ENCODE measurements at places on chromosomes 2 and 18. TPM values are rescaled to one million over a fixed set of nuclear protein-coding genes. Genes with fewer than 3 reads are reported as not detected.

DNA sequence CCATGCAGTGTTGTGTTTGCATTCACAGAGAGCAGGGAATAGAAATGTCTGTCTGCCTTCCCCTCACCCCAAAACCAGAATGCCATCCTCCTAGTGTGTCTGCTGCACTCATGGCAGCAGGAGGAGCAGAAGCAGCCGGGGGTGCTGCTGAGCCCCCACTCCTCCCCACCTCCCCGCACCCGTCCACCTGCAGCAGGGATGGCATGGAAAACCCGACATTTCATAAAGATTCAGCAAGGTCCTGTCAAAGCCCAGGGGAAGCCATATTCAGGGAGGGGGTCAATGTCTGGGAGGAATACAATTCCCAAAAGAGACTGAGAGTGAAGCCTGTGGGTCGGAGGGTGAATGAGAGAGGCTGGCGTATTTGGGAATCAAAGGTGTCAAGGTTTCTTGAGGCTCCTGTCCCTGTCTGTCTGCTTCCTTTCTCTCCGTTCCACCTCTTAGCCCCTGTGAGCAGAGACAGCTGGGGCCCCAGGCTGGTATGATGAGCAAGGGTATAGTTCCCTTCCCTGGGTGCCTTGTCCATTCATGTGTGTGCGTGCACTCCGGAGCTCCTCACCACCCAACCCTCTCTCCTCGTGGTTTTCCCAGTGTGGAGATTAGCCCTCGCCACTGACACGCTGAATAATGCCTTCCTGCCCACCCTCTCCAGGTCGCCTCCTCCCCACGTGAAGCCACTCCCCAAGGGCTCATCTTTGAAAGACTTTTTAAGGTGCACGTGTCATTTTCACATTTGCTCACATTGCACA, 133.5 kb upstream of the ZNF236 start:
- no peak for DNase-seq

GRCh38 chr2:1393321-1393720, 19.9 kb upstream of the TPO start:
- no peak for DNase-seq

DNA sequence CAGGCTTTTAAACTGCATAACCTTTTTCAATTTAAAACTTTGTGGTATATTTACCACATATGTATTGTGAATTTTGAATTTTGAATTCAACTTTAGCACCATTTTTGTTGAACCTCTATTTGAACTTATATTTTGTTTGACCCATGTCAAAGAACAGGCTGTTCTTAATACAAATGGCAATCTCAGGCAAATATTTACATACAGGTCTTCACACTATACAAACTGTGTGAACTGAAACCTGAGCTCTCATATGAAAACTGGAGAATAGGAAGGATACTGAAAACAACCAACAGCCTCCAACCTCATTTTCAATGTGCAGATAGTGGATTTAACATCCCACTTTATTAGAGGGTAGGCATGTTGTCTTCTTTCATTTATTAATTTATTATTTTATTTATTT, 491.8 kb downstream of the KCNJ3 start:
- DNase-seq, result no peak

GRCh38 chr2:69111076-69111475, 98.1 kb downstream of the ANTXR1 start:
- DNase-seq, result no peak

LOXHD1 gene
- not detected for total RNA-seq

- no peak for DNase-seq
Measured at GRCh38 chr2:48808311-48808710, 52.8 kb upstream of the LHCGR start.

GRCh38 chr2:112310906-112311305, 35.5 kb downstream of the ZC3H6 start:
- no peak for DNase-seq

DNA sequence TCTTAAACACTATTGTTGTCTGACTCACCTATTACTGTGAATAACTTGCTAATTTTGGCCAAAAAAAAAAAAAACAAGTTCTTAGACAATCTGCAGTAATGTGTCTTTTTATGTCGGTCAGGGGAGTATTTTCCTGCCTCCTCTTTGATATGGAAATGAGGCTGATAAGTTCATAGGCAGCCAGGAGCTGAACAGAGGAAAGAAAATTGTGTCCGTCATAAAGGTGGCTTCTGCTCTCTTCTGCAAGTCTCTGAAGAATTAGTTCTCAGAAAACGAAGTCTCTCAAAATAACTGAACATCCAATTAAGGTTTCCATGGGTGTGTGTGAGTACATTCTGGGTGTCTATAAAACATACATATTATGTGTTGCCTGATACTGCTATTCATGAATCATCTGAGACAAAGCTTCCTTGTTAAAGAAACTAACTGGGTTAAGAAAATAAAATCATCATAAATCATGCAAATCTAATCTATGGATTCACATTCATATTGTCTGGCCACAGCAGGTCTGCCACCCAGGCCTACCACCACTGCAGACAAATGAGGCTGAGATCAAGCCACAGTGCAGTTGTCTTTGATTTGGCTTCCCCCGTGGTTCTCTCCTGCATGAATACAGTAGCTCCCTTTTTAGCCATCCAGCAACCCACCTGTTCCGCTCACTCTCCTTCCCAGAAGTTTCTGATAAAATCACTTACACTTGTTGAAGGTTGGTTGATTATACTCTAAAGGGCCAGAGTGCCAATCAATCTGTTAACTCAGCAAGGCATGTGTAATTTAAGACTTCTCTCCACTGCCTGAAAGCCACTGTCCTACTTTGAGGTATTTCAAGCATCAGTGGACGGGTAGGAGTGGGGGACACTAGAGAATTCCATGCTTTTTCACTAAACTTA, 19.4 kb upstream of the SP5 start:
- DNase-seq, result no peak

DNA sequence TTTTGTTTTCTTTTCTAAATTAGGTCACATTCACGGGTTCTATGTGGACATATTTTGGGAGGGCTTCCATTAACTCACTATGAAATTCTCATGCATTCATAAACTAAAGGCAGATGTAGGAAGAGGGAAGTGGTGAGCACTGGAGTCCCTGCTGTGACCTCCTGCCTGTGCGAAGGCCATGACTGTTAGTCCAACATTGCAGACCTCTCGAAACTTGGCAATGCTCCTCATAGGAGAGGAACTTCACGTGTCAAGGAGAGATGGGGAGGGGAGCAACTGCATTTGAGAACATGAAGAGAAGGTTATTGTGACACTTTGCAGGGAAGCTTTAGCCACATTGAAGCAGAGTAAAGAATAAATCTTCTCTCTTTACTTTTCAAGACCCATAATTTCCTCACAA, 126.4 kb upstream of the HNMT start:
- DNase-seq, result no peak

CYP1B1 gene
- total RNA-seq, result 1.2 TPM

DNA sequence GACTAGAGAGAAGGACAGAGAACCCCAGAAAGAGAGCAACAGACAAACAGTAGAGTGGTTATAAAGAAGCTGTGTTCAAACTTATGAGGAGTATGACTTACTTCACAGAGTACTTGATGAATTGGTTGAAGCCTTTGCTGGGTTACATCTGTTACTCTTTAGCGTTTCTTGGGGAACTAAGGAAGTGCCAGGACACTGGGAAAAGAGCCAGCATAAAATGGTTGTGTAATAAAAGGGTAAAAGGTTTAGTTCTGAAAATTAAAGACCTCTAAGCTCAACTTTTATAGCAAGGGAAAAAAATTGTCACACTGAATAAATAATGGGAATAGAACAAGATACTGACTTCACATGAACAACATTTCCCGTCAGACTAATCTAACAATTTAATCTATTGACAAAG, 17.0 kb upstream of the STAT4 start:
- no peak for DNase-seq

DNA sequence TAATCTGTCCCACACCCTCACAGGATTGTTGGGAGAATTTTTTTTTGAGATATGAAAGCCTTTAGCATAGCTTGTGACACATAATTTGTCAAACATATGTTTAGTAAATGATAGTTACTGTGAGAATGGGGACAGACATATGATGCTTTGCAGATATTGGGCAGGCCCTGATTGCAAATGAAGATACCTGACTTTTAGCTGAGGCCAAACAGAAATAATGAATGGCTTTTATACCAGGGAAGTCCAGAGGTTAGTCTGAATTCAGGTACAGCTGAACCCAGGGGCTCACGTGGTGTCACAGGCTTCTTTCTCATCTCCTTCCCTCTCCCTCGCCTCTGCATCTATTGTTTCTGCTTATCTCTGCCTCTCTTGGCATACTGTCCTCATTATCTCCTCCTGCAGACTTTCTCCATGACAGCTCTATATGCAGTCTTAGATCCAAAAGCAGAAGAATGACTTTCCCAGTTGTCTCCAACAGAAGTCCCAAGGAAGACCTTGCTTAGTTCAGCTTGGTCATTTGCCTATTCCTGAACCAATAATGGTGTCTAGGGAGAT, 4.9 kb upstream of the WNT10A start:
- DNase-seq, result no peak

- no peak for DNase-seq
Measured at GRCh38 chr2:159960414-159960813, 102.0 kb downstream of the PLA2R1 start.

SGPP2 gene
- total RNA-seq, result 12.4 TPM

GRCh38 chr2:30770816-30771576, 36.2 kb downstream of the CAPN13 start:
- no peak for DNase-seq

AQP12A gene
- total RNA-seq, result not detected

Data from activated B cell treated with CpG ODN at 0.5 μM for 24 hours (primary cell).